ENCODE measurements at places on chromosomes 1 and 21.
A peak's percentile ranks its signal among the peaks of the same experiment; 100 is the strongest.

DNA sequence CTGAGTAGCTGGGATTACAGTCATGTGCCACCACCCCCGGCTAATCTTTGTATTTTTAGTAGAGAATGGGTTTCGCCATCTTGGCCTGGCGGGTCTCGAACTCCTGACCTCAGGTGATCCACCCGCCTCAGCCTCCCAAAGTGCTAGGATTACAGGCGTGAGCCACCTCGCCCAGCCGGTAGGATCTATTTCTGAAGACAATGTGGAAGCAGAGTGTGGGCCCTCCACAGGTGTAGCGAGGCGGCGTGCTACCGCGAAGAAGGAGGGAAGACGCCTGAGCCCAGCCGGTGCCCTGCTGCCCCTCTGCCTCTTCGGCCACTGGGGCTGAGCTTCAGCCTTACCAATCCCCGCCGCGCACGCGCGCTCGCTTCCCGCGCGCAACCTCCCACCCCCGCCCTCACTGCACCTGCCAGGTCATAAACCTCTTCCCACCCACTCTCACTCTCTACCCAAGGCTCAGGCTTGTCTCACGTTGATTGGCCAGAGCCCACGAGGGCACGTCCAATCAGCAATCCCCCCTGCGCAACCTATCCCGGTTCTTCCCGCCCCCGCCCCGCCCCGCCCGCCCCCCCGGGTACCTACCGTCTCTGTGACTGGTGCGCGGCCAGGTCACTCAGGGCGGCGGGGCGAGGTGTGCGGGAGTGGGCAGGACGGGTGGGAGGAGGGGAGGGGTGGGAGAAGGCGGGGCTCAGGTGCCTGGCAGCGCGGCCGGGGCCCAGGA is 409 bp upstream of the HOOK1 start:
- peak; percentile 87 for DNase-seq

GRCh38 chr21:44654576-44655175 is at the start of gene KRTAP12-4:
KRTAP12-4 (minus strand) TSS chr21:44654659; CDS start chr21:44654614, 45 bp downstream.
- no peak for DNase-seq

- no peak for DNase-seq
Measured at GRCh38 chr1:43069461-43070050, 102.5 kb downstream of the EBNA1BP2 start.

- DNase-seq, result peak; percentile 65
Measured at GRCh38 chr1:165914136-165914798, 86.9 kb downstream of the UCK2 start.

DNA sequence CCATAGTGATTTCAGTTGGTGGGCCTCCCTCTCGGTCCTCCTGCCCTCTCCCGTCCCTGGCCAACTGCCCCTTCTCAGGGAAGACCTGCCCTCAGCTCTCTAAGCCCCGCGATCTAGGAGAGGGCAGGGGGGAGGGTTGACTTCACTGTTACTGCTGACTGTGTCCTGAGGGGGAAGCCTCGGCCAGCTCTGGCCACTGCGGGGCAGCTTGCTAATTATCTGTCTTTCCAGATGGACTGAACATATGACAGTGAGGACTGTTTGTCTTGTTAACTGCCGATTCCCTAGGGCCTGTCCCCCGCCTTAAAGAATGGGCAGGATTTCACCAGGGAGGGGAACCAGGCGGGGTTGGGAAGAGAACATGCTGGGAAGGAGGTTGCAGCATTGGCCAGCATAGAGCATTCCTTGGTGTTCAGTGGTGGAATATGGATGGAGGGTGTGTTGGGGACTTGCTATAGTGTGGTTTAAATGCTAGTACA is 22.9 kb downstream of the NIPAL3 start:
- DNase-seq, result no peak

DNA sequence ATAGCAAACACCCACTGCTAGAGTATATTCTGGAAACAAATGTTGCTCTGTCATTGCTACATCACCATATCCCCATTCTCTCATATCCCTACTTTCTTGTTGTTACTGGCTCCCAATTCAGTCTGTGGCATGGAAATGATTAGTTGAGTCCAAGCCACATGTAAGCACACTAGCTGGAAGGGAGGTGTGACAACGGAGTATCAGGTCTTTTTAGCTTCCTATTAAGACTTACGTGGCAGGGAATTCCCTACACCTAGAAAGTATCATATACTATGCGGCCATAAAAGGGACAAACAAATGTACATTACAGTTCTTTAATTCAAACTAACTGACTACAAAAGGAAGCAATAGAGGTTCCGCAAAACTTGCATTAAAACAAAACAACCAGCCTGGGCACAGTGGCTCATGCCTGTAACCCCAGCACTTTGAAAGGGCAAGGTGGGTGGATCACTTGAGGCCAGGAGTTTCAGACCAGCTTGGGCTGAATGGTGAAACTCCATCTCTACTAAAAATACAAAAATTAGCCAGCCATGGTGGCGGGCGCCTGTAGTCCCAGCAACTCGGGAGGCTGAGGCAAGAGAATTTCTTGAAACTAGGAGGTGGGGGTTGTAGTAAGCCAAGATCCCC is 48.6 kb downstream of the INTS7 start:
- DNase-seq, result no peak

DNA sequence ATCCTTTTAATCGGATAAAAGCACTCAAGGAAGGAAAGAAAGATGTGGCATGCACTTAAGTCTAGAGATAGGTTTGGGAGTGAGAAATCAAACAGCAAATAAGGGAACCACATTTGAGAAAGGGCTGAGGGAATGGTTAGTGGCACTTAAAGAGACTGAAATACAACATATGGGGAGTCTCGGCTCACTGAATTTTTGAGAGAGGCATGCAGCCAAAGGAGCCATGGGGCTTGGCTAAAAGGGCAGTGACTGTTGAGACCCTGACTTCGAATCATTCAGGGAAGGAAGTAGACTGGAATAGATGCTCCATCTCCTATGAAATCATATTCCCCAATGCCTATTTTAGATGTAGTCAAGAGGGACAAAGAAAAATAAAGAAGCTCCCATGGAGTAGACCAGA is 58.3 kb upstream of the HAO2 start:
- no peak for DNase-seq

- DNase-seq, result no peak
Measured at GRCh38 chr1:112706505-112707220, at the start of gene RHOC. RHOC (minus strand) TSS chr1:112707127; CDS start chr1:112703799, 3,328 bp downstream.

GRCh38 chr21:14836950-14837349 is 227.8 kb downstream of the NRIP1 start:
- no peak for DNase-seq

GRCh38 chr1:31412732-31413404 is at the start of gene SERINC2:
SERINC2 (plus strand) TSS chr1:31413213; CDS start chr1:31413266, 53 bp downstream.
- no peak for DNase-seq

DNA sequence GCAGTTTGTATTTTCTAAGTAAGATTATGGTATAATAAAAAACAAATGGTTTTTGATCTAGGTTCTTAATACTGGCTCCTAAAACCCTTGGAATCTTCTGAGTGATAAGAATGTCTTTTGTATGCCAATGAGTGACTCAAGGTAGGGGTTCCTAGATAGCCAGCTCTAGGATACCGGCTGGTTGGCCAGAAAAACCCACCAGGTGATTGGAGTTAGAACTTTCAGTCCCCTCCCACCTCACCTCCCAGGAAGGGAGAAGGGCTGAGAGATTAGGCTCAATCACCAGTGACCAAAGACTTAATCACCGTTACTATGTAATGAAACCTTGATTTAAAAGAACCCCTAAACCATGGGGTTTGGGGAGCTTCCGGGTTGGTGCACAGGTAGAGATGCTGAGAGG is 8.7 kb upstream of the BRDT start:
- no peak for DNase-seq

- DNase-seq, result no peak
Measured at GRCh38 chr1:107724648-107725047, 240.3 kb downstream of the VAV3 start.

GRCh38 chr1:55441489-55441888 is 226.3 kb upstream of the USP24 start:
- DNase-seq, result no peak

All from T-cell (primary cell).